ENCODE measurements at places on chromosomes 11 and 22.

DNA sequence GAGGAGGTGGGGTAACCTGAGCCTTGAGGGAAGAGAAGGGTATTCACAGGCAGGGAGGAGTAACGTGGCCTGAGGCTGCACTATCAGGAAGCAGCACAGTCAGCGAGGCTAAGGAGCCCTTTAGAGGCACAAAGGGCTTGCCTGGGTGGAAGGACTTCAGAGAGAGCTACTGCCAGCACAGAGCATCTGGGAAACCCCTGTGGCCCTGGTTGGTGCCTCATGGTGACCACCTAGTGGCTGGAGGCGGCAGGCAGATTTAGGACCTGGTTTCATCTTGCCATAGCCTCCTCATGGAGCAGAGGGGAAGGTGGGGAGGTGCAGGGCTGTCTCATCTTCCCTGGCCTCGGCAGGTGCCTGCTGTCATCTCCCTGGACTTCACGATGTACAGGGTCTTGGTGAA, 64.5 kb downstream of the MPPED1 start:
- no peak for DNase-seq

GRCh38 chr11:119728211-119728626, 781 bp downstream of the NECTIN1 start:
- no peak for DNase-seq

DNA sequence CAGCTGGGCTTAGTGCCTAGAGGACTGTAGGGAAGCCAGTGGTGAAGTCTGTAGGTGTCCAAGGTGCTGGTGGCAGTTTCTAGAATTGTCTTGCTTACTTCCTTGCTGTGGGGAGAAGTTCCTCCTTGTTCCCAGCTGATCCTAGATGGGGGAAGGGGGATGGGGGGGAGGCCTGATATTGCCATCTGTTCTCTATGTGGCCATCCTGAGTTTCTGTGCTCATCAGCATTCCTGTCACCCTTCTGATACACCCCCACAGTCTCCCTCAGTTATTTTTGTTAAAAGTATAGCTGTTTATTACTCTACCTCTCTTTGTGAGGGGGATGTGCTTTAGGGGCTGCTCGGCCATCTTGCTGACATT, 36.5 kb downstream of the MADD start:
- DNase-seq, result no peak

- no peak for DNase-seq
Observed at GRCh38 chr11:2690596-2691354, 9.0 kb downstream of the KCNQ1OT1 start.

GRCh38 chr22:42399315-42400271, 32.6 kb downstream of the NFAM1 start:
- DNase-seq, result no peak

- DNase-seq, result no peak
Observed at GRCh38 chr11:116646191-116646590, 126.6 kb downstream of the BUD13 start.
